Type B pancreatic cell (in vitro differentiated cells): ENCODE measurements at places on chromosomes 5 and 9. TPM values are rescaled to one million over a fixed set of nuclear protein-coding genes. Genes with fewer than 3 reads are reported as not detected.
A peak's percentile ranks its signal among the peaks of the same experiment; 100 is the strongest.

NR2F1-AS1 gene
- total RNA-seq = 1.8 and 19.0 TPM in 2 replicates

GRCh38 chr9:92185681-92186080 is 70.5 kb upstream of the SPTLC1 start:
- DNase-seq = no peak

GRCh38 chr5:1330847-1331831 is 13.8 kb downstream of the CLPTM1L start:
- no peak for DNase-seq

DNA sequence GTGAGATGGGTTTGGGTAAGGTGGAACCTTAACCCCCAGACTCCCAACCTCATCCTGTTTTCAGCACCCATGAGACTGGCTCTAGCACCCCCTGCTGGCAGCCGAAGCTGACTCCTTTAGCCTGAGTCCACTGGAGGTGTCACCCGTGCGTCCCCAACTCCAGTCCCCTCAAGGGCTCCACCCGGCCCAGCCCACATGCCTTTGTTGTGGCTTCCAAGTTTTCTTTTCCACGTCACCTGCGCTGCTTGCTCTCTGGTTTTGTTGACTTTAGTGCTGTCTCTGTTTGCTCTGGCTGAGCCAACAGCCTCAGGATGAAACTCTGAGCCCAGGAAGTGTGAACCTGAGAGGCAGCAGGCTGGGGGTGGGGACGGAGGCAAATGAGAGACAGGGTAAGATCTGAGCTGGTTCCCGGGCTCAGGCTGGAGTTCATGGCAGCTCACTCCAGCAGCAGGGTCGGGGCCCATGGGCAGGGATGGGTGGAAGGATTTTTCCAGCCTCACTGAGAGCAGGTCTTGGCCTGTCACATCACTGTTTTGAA is 13.2 kb upstream of the AQP7 start:
- peak; percentile 77 for DNase-seq

- no peak for DNase-seq
Measured at GRCh38 chr9:89864731-89865130, 259.9 kb downstream of the GADD45G start.

CMBL gene
- total RNA-seq = 12.1 and 32.9 TPM in 2 replicates

GRCh38 chr5:108101130-108101529 is 280.8 kb downstream of the FBXL17 start:
- no peak for DNase-seq

SAPCD2 gene
- total RNA-seq = 19.1 and 21.9 TPM in 2 replicates

SPATA6L gene
- total RNA-seq = 3.0 and 4.7 TPM in 2 replicates

IFNK gene
- total RNA-seq = not detected in 2 replicates

DNA sequence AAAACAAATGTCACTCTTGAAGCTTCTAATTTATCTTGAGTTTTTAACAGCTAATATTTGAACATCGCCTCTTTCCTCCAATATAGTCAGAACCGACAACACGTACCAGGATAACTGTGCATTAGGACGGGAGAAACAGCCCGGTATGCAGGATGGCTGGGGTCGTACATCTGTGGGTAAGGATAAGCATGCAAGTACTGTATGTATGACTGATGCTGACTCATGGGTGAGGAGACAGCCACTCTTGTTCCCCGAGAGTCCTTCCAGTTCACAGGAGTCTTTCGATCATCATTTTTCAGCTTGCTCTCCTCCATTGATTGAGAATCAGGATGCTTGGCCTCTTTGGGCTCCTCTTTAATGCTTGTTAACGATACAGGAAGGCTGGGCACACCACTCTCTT is 102.3 kb downstream of the ZNF608 start:
- no peak for DNase-seq

SLC34A3 gene
- total RNA-seq = 0.41 and 0.81 TPM in 2 replicates

SLC6A3 gene
- total RNA-seq = 0.19 TPM in 2 replicates

GRCh38 chr5:109905906-109906305 is 216.2 kb downstream of the MAN2A1 start:
- DNase-seq = no peak
